SHP77 (cell line): ENCODE measurements at places on chromosomes 3 and 15.

DNA sequence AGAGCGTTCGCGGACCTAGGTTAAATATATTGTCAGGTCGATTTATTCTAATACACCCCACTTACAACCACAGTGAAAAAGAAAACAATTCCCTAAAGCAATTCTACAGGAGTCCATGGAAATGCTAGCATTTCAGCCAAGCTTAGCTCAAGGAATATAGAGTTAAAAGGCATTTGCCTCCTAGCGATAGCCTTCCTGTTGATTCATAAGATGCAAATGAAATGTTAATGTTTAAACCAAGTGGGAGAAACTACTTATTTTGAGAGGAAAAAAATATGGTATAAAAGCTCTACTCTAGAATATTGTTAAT is 1.7 kb upstream of the ALCAM start:
- DNase-seq = no peak

GRCh38 chr3:168094877-168095610 is 680 bp downstream of the GOLIM4 start:
- peak; percentile 62 for DNase-seq

DNA sequence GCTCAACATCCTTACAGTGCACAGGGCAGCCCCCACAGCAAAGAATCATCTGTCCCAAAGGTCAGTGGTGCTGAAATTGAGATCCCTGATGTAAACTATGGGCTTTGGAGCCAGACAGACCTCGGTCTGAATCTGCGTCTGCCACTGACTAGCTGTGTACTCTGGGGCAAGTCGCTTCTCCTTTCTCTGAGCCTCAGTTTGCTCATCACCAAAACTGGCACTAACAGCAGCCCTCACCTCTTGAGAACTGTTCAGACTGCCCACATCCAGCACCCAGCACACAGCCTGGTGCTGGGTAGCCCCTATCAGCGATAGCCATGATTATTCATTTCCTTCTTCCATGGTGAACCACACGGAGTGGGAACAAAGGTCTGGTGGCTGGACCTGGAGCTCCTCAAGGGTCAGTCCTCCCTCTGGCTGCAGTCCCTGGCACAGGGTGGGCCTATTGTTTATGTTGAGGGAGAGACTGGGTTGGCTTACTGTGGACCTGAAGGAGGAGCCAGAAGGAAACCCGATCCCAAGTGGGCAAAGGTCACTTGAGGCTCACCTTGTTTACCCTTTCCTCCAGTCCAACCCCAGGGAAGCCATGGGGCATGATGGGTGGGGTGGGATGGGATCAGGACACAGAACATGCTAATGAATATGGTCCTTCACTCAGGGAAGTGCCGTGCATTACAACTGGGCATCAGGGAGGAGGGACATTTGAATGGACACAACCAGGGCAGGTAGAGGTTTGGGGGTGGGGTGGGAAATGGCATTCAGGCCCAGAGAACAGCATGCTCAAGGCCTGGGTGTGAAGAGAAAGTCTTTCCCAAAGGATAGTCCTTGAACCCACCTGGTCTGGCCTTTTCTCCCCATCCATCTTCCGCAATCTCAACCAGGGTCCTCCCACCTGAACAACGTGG is 1.6 kb upstream of the PRKCD start:
- no peak for DNase-seq

GRCh38 chr3:173745952-173746682 is 348.6 kb downstream of the NLGN1 start:
- DNase-seq = no peak

DNA sequence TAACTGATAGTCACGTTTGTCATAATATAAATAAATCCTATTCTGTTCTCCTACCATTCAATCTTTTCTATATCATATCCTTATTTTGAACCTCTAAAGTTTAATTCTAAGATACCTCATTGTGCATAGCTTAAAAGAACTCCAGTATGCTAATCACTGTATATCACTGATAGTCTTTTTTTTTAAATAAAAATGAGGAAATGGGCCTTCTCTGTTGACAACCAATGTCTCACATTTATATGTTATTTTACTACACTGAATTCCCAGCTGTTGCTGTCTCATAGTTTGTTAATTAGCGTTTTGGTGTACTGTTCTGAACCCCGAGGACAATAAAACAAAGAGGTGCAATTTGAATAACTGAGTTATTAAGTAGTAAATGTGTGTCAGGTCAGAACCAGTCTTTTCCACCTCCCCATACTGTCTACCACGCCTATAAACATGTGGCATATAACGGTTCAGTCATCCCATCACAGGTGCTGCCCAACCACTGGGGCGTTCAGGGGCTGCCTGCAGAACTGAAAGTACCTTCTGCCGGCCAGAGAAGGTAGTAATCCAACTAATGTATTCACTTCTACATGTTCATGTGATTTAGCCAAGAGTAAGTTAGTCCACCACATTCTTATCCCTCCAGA is 14.9 kb downstream of the CBLB start:
- no peak for DNase-seq

- peak; percentile 2 for DNase-seq
These were observed at the start of gene SLCO2A1 for GRCh38 chr3:134029734-134030378. SLCO2A1 (minus strand) TSS chr3:134029925; CDS start chr3:134029802, 123 bp downstream.
